Activated CD4-positive, alpha-beta memory T cell treated with anti-CD3 and anti-CD28 coated beads, Interleukin-2, amount 10 ng/mL, durations not matched to agents 7 days and 5 days (primary cell): ENCODE measurements at places on chromosomes 5 and 9. TPM values are rescaled to one million over a fixed set of nuclear protein-coding genes. Genes with fewer than 3 reads are reported as not detected.

The GAS1 gene
- 0.20 TPM for total RNA-seq

The CA9 gene
- 1.1 TPM for total RNA-seq

The PCSK5 gene
- 1.2 TPM for total RNA-seq

The PCDHB15 gene
- total RNA-seq = not detected

The PCDHGC4 gene
- not detected for total RNA-seq

The SLC36A2 gene
- total RNA-seq = not detected

The FCN2 gene
- not detected for total RNA-seq

The ADRA1B gene
- not detected for total RNA-seq

The PAX5 gene
- total RNA-seq = 0.05 TPM

The SLC28A3 gene
- total RNA-seq = 0.20 TPM

The TLX3 gene
- total RNA-seq = not detected

The AQP3 gene
- 167 TPM for total RNA-seq

The SOWAHA gene
- total RNA-seq = not detected

The DNAI1 gene
- total RNA-seq = not detected

The CAMK4 gene
- 59.5 TPM for total RNA-seq

The SPATA31C1 gene
- not detected for total RNA-seq

The GKAP1 gene
- 4.3 TPM for total RNA-seq

The C6 gene
- total RNA-seq = not detected

The C9orf153 gene
- total RNA-seq = not detected

The ANKRD31 gene
- 0.18 TPM for total RNA-seq

The WDR5 gene
- 32.7 TPM for total RNA-seq

The KLF9 gene
- total RNA-seq = 19.6 TPM

The PAXX gene
- total RNA-seq = 64.4 TPM

The ZBED3 gene
- 0.85 TPM for total RNA-seq

The CHSY3 gene
- total RNA-seq = not detected

The SLC36A3 gene
- total RNA-seq = not detected

The PRKAA1 gene
- total RNA-seq = 76.6 TPM

The DDX4 gene
- total RNA-seq = 0.83 TPM

The RLN2 gene
- total RNA-seq = 3.6 TPM

The SMC5 gene
- total RNA-seq = 36.2 TPM

The MZB1 gene
- 48.1 TPM for total RNA-seq

The FOXD4L6 gene
- not detected for total RNA-seq

The ZNF879 gene
- total RNA-seq = 3.9 TPM

The MCC gene
- 10.4 TPM for total RNA-seq

The TRIP13 gene
- 28.8 TPM for total RNA-seq

The PRRX2 gene
- not detected for total RNA-seq

The EQTN gene
- total RNA-seq = not detected

The IFNK gene
- total RNA-seq = not detected

The CETN3 gene
- total RNA-seq = 34.7 TPM

The ZNF608 gene
- total RNA-seq = not detected

The PTBP3 gene
- 177 TPM for total RNA-seq

The CNTNAP3 gene
- total RNA-seq = not detected

The PCDHB16 gene
- total RNA-seq = not detected

The PCDHB6 gene
- not detected for total RNA-seq

The FRRS1L gene
- total RNA-seq = not detected

The SLIT3 gene
- total RNA-seq = not detected

The CORO2A gene
- total RNA-seq = 8.2 TPM

The TMED7 gene
- 55.6 TPM for total RNA-seq

The GARIN3 gene
- total RNA-seq = 0.13 TPM

The RORB gene
- 0.13 TPM for total RNA-seq

The PAEP gene
- total RNA-seq = not detected

The TEX48 gene
- 1.5 TPM for total RNA-seq
